Stimulated activated CD4-positive, alpha-beta T cell treated with anti-CD3 and anti-CD28 coated beads, TNF-alpha, amount 100 ng/mL, for 4 hours (primary cell): ENCODE measurements at places on chromosomes 2 and 18.

- DNase-seq, result no peak
These were observed 100.6 kb downstream of the DYM start for GRCh38 chr18:49359732-49360444.

DNA sequence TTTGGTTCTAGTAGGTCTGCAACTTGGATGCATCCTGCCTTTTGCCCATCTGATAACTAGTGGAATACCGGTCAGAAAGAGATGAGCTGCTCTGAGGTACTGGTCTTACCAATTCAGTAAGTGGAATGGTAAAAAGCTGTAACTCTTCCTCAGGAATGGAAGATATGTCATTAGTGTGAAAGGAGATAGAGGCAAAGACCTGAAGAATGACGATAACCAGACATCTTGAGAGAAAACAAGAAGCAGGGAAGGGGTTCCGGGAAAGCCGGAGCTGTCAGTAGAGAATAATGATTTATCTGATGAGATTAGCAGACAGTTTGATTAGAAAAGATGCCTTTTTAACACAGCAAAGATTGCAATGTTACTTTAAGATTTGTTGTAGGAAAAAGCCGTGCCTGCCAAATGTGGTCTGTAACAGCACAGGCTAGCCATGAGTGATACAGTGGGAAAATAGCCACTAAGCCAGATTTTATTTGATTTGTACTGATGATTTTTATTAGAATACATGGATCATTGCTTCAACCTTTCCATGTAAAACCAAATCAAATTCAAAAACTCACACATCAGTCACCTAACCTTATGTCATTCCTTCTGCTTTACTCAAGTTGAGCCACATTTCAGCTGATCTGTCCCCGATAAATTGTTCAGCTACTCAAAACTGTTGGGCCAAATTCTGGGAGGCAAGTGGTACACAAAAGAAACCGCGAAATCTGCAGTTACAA is 110.0 kb downstream of the TCF4 start:
- no peak for DNase-seq

GRCh38 chr2:65778137-65778536 is 345.7 kb upstream of the SPRED2 start:
- no peak for DNase-seq

GRCh38 chr2:144642131-144642530 is 122.2 kb upstream of the ZEB2 start:
- no peak for DNase-seq

DNA sequence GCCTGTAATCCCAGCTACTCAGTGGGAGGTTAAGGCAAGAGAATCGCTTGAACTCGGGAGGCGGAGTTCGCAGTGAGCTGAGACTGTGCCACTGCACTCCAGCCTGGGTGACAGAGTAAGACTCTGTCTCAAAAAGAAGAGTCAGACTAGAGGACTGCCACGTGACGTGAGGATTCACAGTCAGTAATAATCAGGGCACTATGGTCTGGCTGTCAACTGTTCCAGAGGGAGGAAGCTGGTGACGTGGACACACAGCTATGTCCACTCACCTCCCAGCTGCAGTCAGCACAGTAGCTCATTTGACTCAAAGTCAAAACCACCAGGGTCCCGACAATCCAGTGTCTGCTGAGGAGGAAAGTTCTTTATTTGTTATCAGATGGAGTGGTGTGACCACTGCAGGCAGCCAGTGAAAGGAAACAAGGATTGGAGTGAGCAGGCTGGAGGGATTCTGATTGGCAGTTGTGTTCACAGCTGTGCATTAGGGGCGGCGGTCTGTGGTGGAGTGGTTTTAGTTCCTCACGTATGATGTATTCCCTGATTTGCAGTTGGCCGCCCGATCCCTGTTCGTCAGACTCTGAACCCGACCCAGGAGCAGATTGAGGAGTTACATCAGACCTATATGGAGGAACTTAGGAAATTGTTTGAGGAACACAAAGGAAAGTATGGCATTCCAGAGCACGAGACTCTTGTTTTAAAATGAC is 37.9 kb downstream of the MOGAT1 start:
- no peak for DNase-seq

GRCh38 chr2:81266106-81266505 is 961.6 kb upstream of the LRRTM1 start:
- no peak for DNase-seq

- DNase-seq, result no peak
These were observed 74.2 kb downstream of the HS1BP3 start for GRCh38 chr2:20576598-20577115.

DNA sequence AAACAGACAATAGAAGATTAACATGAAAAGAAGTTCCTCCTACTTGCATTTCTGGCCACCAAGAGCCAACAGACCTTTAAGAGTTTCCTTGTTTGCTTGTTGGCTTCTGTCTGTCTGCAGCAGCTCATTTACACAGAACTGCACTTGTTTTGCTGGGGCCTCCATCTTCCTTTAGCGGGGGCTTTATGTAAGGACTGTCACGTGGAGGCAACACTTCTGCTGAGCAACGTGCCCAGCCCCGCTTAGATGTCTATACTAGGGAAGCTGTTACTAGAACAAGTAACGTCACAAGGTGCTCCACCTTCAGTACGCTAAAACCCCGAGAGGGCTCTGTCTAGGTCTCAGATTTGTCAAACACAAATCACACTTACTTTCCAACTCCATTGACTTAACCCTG is 104.3 kb upstream of the PXDN start:
- DNase-seq, result no peak

GRCh38 chr2:223537115-223537514 is 65.0 kb downstream of the SCG2 start:
- no peak for DNase-seq

DNA sequence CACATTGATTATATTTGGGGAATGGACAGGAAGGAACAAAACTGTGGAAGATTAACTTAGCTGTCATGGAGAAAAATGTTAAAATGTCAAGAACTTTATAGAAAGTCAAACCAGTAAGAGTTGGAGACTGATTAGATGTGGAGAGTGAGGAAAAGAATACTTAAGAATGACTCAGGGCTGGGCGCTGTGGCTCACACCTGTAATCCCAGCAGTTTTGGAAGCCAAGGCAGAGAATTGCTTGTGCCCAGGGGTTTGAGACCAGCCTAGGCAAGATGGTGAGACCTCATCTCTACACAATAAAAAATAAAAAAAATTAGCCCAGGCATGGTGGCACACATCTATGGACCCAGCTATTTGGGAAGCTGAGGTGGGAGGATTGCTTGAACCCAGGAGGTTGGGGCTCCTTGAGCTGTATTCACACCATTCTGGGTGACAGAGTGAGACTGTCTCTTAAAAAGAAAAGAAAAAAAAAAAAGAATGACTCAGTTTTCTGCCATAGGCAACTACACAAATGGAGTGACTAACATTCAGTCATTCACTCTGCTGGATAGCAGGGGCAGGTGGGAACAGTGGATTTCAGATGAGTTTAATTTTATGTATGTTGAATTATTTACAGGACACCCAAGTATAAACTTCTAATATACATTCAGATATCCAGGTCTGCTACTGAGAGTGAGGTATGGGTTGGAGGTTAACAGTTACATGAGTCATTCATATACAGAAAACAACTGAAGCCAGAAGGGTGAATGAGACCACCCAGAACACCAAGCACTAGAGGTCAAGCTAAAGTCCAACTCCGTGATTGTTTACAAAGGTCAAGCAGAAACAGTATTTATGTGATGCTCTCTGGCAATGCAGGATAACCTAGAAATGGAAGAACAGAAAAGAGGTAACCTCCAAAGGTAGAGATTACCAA is 33.9 kb downstream of the ORC2 start:
- DNase-seq, result no peak

DNA sequence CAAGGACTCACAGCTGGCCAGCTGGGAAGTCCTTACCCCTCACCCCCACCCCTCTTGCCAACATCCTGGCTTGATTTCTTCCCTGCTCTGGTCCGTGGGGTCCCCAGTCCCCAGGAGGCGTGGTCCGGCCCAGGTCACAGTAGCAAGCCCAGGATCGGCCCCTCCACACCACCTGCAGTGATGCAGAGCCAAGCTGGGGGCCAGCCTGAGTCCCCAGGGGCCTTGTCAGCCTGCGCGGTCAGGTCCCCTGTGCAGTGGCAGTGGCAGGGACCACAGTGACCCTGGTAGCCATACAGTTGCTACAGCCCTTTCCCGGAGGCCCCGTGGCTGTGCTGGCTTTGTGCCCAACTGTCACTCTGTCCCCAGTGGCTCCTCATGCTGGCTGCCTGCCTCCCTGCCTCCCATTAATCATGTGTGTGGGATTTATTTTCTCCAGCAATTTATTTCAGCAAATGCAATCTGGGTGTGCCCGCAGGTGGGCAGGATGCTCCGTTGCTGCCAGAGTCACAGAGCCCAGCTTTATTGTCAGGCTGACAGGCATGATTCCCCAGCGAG is 8.8 kb upstream of the PRSS56 start:
- DNase-seq, result no peak

DNA sequence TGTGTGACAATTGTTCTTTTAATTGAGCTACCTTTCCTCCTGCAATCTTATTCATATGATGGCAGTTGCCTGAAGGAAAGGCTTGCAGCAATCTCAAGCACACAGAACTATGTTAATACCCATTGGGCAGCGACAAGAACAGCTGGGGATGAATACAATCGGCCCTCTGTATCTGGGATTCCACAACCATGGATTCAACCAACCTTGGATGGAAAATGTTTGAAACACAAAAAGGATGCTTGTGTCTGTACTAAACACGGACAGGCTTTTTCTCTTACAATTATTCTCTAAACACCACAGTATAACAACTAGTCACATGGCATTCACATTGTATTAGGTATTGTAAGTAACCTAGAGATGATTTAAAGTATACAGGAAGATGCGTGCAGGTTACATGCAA is 256.1 kb upstream of the SIX2 start:
- DNase-seq, result no peak

- DNase-seq, result no peak
These were observed 49.6 kb downstream of the GALNT14 start for GRCh38 chr2:31088504-31089195.

DNA sequence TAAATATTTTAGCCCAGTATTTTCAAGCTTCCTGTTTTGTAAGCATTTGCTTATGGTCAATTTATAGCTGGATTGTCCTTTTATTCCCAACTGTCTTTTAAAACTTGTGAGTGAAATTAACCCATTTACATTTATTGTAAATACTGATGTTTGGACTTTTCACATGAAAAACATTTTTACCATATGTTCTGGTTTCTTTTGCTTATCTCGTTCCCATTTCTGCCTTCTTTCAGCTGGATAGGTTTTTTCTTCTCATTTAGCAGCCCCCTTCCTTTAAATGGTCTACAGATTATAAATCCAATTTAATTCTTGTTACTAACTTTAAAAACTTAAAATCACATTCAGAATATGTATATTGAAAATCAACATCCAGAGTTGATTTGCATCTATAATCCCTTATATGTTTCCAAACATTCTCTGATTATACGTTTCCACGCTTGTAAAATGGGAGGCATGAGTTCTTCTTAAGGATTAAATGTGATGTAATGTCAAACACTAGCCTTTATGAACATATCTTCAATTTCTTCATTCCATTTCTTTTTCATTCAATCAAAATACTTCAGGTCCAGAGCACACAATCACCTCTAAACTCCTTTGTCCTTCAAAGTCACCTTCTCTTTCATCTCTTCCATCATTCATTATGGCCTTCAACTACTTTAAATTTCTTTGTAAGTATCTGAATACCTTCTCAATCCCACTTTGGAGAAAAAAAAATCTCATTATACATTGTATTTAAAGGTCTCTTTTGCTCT is 1.1 kb upstream of the KDM3A start:
- no peak for DNase-seq

GRCh38 chr18:3002732-3003131 is 10.2 kb downstream of the LPIN2 start:
- no peak for DNase-seq

DNA sequence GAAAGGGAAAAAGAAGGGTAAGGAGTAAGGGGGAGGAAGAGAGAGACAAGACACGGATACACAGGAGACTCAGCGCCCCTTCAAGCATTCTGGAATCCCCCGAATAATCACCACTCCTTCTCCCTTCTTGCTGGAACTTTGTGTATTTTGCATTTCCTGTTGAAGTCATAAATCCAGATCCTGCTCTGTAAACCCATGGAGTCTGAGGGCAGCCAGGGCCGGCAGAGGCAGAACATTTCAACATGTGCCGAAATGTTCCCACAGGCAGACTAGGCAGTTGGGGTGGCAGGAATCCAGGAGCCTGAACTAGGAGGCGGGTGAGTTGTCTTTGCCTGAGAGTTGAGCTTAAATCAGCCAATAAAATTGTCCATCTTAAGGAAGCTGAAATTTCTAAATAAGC is 193.1 kb downstream of the SH3RF3 start:
- no peak for DNase-seq

DNA sequence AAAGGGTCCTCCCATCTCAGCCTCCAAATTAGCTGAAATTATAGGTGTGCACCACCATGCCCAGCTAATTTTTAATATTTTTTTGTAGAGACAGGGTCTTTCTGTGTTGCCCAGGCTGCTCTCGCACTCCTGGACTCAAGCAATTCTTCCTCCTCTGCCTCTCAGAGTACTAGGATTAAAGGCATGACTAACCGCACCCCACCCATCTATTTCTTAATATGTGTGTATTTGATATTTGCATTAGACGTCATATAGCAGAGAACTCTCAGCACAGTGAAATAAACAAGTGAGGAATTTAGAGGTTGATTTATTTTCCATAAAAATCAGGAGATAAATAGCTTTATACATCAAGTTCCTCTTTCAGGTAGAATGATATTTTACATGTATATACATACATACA is 213.5 kb downstream of the FSIP2 start:
- DNase-seq, result no peak

DNA sequence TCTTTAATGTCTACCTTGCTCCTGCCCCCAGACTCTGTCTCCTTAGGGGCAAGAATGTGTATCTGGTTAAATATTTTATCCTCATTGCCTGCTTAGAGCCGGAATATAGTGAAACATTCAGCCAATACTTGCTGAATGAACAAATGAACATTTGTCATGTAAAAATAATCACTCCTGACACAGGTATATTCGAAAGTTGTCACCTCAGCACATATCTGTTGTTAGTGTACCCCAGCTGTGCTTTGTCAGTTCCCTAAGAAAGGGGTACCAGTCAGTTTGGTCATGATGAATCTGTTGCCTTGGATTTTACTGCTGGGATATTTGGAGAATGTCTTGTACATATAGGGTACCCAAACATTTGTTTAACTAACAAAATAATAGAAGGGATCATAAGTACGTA is 77.0 kb upstream of the PROKR1 start:
- no peak for DNase-seq

DNA sequence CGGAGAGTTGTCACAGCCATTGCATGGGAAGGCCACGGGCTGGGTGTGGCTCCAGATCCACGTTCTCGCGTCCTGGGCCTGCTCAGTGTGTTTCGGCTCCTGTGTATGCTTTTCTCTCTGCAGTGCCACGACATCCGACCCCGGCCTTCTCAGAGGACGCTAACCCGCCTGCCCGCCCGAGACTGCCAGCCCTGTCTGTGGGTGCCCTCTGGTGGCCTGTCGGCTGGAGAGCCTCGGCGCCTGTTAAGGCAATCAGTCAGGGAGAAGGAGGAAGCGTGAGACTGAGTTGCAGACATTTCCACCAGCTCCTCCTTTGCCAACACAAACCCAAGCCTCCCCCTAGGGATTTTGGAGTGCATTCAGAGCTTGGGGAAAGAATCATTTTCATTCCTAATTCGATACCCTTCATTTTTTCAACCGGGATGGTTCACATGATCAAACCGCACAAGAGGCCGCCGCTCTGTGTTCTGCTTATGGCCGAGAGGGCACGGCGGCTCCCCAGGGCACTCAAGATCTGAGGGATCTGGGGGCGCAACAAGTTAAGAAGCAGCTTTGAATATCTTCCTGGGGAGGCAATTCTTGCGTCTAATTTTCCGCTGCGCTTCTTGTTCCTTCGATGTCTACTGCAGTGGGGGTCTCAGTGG is 37.5 kb upstream of the ZBTB7C start:
- DNase-seq, result peak; percentile 45

- no peak for DNase-seq
These were observed 243.1 kb upstream of the PXDN start for GRCh38 chr2:1987379-1987778.
